ENCODE measurements at places on chromosomes 5 and 9. TPM values are rescaled to one million over a fixed set of nuclear protein-coding genes. Genes with fewer than 3 reads are reported as not detected.
A peak's percentile ranks its signal among the peaks of the same experiment; 100 is the strongest.

Gene PLPPR1
- not detected for total RNA-seq

Gene LHX6
- 2.7 TPM for total RNA-seq

DNA sequence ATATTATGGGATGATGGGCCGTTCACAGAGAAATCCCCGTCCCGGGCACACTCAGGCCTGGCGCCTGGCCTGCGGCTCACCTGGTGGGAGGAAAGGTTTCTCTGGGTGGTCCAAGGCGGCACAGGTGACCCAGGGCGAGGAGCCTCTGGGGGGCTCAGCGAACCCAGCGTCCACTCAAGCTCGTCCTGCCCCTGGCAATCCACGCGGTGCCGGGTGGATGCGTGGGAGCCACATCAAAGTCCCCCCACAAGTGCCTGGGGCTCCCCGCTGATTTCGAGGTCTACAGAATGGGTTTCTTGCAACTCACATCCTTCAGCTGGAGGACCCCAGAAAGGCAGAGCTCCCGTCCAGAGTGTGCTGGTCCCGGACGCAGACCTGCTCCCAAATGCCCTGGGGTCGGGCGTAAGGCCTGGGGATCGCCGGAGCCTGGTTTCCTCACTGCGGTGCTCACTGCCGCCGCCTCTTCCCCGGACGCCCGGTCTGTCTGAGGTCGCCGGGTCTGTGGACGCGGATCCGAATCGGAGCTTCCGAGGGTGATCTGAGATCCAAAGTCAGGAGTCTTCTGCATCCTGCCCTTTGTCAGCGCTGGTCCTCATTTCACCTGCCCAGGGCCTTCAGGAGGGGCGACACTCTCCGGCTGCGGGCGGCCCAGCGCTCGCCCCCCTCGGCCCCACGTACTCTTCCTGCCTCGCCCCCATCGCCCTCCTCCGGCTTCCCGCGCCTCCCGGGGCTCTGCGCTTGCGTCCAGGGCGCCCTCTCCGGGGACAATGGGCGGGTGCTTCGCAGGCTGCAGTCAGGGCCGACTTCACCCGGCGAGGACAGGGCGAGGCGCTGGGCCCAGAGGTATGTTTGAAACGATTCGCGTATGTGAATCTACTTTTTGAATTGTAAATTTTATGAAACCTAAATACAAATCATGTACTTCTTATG lies 20.0 kb upstream of the RUFY1 start:
- no peak for DNase-seq

Gene CTXN3
- not detected for total RNA-seq

Gene IL4
- not detected for total RNA-seq

Gene SH3TC2
- 6.2 TPM for total RNA-seq

GRCh38 chr5:166906991-166907713 lies 1384.3 kb upstream of the WWC1 start:
- no peak for DNase-seq

Gene SOHLH1
- not detected for total RNA-seq

Gene IRX2
- total RNA-seq: 10.2 TPM

GRCh38 chr5:79699763-79700400 lies 10.2 kb downstream of the CMYA5 start:
- no peak for DNase-seq

Gene ZNF883
- total RNA-seq: 1.5 TPM

GRCh38 chr9:129282731-129283211 lies 104.7 kb upstream of the IER5L start:
- no peak for DNase-seq

DNA sequence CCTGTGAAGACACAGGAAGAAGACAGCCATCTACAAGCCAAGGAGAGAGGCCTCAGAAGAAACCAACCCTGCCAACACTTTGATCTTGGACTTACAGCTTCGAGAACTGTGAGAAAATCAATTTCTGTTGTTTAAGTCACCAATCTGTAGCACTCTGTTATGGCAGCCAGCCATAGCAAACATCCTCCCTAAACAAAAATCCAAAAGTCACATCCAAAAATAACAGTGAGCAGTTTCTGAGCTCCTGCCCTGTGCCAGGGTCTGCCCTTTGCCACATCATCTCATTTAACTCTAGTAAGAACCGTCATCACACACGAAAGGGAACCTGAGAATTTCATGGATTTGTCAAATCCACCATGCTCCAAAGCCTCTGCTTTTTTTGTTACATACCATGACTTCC lies 118.8 kb downstream of the TRIM36 start:
- DNase-seq: no peak

DNA sequence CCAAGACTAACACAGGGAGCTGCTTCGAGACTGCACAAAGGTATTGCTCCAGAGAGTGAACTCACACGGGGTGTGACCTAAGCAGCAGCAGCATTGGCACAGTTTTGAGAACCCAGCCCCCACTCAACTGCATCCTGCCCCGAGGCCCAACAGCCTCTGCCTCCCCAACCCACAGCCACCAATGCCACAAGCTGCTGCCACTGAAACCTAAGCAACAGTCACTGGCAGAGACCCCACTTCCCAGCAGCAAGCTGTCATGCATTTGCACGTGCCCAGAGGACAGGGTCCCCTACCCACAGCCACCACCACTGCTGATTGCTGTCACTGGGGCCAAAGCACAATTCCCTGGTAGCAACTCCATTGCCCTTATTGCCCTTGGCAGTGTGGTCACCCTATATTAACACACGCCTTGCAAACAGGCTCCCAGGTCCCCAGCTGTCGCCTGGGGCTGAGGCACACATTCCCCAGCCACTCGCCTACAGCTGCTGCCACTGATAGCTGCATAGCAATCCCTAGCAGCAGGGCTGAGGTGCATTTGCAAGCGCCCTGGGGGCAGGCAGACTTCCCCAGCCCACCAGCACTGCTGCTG lies 141.0 kb downstream of the AGTPBP1 start:
- no peak for DNase-seq

- no peak for DNase-seq
These were observed 108.0 kb upstream of the PTGER4 start for GRCh38 chr5:40571729-40572128.

Gene FGF10
- total RNA-seq: 3.1 TPM

Gene PRUNE2
- total RNA-seq: 78.9 TPM

GRCh38 chr5:172903790-172904189 lies 55.4 kb upstream of the RPL26L1 start:
- peak; percentile 68 for DNase-seq

DNA sequence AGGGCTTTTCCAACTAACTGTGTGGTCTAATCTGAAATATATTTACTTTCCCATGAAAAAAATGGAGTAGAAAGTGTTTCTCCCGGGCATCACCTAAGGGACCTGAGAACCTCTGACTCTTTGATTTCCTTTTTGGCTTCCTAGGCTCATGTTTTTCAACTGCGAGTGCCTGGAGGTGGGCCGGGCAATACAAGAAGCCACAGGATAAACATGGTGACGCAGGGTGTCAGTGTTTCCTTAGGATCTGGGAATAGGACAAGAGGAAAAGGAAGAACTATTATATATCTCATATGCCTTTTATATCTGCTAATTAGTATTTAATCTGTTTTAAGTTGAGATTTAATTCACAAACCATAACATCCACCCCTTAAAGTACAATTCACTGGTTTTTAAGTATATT lies 11.4 kb upstream of the LECT2 start:
- DNase-seq: no peak

DNA sequence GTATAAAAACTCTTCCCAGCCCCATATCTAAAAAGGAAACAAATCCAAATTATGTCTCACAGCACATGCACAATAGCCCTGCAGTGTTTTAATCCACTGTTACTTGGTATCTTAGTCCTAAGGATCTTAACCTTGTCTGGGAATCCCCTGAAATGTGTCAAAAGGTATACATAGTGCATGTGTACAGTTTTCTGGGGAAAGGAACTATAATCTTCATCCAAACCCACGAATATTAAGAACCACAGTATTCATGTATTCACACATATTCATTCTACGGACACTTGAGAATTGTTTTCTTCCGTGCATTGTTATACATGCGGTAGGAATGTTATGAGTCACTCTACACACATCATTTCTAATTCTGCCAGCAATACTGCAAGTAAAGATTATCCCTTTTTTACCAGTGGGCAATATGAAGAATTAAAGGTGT lies 47.8 kb upstream of the SNX2 start:
- DNase-seq: no peak

DNA sequence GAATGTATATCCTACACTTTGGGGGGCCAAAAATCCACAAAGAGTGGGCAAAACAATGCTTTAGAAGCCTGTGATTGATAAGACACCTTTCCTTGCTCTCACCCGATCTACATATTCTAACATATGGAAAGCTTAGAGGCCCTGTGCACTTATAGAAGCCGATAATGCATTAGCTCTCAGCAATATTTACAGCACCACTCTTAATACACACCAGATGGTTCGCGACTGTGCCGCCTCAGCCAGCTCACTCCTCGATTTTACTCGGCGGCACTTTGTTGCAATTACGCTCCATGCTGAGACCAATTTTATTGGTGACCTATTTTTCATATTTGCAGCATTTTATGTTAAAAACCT lies 18.8 kb downstream of the NR2F1 start:
- DNase-seq: no peak

DNA sequence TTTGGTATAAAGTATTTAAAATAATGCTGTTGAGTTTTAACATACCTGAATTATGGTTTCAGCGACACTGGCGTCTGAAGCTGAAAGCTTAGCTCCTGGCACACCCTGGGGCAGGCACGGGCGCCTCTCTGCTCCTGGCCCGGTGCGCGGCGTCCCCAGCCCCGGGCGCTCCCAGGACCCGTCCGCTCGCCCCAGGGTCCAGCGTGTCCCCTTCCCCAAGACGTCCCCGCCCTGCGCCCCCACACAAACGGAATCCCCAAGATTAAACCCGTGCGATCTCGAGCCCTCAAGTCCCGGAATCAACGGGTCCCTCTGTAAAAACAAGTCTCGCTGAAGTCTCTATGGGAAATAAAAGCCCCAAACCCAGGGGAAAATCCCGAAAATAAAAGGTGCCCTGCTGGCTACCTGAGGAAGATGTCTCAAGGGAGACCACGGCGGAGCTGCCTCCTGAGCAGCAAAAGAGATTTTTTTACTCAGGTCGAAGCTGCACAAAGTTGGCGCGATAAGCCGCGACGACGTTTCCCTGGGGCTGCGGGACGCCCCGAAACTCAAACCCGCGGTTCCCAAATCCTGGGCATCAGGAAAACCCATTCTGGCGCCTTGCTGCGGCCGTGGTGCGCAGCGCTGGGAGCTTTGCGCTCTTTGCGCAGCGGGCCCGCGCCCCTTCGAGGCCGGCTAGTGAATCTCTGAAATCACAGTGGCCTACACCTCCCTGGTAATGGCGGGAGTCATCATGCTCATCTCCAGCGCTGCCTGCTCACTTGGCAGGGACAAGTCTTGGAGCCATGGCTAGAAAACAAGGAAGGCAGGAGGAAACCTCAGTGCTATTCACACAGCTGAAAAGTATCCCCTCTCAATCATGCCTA lies 6.3 kb upstream of the IFNA8 start:
- no peak for DNase-seq

Gene CCL21
- 7.2 TPM for total RNA-seq

DNA sequence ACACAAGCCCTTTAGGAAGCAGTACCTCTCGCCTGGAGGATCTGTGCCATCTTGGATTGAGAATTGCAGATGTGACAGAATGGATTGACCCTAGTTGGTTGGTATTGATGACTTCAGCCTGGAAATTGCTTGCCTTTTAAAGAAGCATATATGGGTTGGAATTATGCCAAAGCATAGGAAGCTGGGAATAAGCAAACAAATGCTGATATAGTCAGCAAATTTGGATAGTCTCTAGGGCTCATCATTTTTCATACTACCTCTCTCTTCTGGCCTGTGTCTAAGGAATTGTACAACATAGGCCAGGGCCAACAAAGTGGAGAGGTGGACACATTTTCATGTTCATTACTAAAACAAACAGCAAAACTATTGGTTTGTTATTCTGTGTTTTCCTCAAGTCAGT lies 13.2 kb downstream of the TRIM32 start:
- DNase-seq: no peak

GRCh38 chr9:135217836-135218235 lies 130.4 kb downstream of the OLFM1 start:
- no peak for DNase-seq

GRCh38 chr5:23014266-23014665 lies 161.1 kb upstream of the CDH12 start:
- DNase-seq: no peak

DNA sequence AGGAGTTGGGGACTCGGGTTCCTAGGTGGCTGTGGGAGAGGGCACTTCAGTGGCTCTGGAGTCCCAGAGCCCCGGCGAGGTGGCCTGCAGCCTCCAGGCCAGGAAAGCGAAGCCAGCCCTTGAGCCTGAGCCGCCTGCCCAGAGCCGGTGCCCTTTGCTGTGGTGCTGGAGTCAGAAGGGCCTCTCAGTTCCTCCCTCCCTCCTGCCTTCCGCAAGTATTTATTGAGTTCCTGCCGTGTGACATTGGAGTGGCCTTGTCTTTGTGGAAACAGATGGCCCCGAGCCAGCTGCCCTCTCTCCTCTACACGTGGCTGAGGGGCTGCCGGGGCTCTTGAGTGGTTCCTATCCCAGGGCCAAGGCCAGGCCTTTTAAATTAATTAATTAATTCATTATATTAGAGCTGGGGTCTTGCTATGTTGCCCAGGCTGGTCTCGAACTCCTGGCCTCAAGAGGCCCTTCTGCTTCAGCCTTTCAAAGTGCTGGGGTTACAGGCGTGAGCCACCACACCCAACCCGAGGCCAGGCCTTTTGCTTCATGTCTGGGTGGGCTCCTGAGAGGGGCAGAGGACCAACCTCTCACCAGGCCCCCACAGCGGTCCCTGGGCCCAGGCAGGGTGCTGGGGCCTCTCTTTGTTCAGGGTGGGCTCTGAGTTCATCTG lies 45.6 kb upstream of the IER5L start:
- no peak for DNase-seq

GRCh38 chr5:5217371-5217770 lies 77.2 kb downstream of the ADAMTS16 start:
- DNase-seq: no peak

DNA sequence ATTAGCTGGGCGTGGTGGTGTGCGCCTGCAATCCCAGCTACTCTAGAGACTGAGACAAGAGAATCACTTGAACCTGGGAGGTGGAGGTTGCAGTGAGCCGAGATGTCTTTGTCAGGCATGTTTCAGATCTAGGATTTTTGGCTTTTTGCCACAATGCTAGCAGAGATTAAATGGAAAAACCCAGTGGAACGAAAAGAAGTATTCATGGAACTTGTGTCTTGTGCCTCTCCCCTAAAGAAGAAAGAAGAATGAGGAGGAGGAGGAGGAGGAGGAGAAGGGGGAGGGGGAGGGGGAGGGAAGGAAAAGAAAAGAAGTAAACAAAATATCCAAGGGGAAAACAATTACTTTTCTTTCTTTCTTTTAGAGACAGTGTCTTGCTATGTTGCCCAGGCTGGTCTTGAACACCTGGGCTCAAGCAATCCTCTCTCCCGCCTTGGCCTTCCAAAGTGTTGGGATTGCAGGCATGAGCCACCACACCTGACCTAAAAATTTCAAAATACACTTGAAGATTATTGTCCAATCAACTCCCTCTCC lies 106.0 kb downstream of the ARRDC3 start:
- DNase-seq: no peak

Measured in prostate gland (tissue), 2 donors.